ENCODE measurements at places on chromosomes 3 and 15.
A peak's percentile ranks its signal among the peaks of the same experiment; 100 is the strongest.

- no peak for DNase-seq
Measured at GRCh38 chr15:91488452-91488851, 365.1 kb upstream of the SLCO3A1 start.

GRCh38 chr3:47193871-47194859 is 30.3 kb upstream of the SETD2 start:
- DNase-seq = no peak

GRCh38 chr3:9397906-9398699 is 688 bp downstream of the SETD5 start:
- DNase-seq = peak; percentile 66

DNA sequence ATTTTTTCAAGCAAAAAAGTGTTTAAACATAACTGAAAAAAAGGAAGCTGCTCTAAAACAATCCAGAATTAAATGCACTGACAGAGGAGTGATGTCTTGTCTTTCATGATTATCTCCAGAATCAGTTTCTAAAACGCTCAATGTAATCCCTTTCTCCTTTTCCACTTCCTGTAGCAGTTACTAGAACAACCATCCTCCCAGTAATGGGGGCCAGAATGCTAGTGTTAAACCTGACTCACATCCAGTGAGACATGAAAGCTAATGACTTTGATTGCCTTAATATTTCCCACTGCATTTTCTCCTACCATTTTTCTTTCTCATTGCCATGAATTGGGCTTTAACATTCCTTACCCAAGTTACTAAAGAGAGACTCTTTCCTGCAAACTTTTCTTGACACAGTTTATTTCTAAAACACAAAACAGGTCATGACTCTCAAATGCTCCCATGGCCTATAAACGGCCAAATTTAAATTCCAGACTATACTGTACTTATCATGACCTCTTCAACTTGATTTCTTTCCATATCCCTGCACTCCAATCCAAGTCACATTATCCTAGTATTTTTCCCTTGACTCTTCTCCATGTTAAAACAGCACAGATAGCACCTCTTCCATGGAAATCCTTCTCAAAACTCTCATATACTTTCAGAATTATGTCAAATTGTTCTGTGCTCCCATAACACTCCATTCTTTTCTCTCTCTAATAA is 341.4 kb downstream of the NAALADL2 start:
- DNase-seq = no peak

DNA sequence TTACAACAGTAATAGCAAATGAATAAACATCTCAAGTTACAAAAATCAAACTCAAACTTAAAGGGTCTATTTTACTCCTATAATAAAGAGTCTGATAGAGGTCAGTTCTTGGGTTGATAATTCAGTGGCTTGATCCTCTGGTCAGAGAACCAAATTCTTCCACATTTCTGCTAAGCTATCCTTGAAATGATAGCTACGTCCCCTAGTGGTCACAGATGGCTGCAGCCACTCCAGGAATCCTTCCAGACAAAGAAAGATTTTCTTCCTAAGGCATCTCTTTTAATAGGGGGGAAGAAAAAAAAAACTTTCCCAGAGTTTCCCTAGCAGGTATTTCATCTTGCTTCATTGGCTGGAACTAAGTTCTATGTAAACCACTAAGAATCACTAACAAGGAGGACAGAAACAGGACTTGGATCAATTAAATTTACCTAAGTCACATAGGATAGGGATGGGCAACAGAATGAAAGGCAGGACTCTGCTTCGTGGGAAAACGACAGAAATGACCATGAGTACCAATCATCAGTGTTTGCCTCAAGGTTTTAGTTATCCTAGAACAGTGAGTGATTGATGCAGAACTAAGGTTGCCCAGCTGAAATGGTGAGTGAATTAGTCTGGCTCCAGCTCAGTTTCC is 160.7 kb downstream of the STAC start:
- peak; percentile 5 for DNase-seq

DNA sequence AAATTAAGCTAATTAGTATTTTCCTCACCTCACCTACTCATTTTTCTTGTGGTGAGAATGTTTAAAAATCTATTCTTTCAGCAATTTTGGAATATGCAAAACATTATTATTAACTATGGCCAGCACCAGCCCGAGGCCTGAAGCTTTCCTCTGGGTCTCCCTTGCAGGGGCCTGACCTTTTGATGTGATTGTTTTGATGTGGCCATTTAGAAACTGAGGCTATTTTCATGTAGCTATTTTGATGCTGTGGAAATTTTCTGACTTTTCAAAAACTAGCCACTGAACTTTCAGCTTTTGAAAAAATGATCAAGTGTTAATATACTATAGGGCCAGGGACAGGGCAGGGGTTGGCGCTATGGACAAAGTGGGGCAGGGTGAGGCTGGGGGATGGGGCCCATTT is 8.2 kb upstream of the CCR9 start:
- DNase-seq = no peak

DNA sequence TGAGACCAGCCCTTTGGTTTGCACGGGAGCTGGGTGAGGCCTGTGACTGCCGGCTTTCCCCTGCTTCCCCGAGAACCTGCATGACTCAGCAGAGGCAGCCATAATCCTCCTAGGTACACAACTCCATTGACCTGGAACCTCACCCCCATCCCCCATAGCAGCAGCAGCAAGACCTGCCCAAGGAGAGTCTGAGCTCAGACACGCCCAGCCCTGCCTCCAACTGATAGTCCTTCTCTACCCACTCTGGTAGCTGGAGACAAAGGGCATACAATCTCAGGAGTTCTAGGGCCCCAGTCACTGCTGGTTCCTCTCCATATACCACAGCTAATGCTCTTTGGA is 141.0 kb upstream of the ARHGEF26 start:
- DNase-seq = no peak

GRCh38 chr3:196317687-196318467 is at the start of gene DYNLT2B:
Gene DYNLT2B (minus strand): TSS chr3:196318240. CDS start chr3:196318152, 88 bp downstream.
- peak; percentile 90 for DNase-seq

- no peak for DNase-seq
Measured at GRCh38 chr3:120114981-120115380, 20.7 kb upstream of the GSK3B start.

DNA sequence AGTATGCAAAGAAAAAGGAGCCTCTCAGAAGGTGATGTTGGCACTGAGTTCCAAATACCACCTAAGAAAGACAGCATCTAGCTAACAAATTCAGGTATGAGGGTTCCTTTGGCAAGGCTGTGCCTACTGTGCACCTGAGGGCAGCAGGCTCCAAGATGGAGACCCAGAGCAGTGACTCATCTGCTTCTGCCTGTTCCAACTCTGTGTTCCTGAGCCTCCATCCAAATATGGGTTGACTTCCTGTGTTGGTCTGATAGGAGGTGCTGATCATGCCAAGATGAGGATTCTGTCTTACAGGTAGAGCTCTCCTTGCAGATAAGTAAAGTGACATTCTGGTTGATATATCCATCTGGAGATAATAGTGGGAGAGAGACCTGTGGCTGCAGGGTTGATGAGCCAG is 26.0 kb downstream of the SV2B start:
- no peak for DNase-seq

DNA sequence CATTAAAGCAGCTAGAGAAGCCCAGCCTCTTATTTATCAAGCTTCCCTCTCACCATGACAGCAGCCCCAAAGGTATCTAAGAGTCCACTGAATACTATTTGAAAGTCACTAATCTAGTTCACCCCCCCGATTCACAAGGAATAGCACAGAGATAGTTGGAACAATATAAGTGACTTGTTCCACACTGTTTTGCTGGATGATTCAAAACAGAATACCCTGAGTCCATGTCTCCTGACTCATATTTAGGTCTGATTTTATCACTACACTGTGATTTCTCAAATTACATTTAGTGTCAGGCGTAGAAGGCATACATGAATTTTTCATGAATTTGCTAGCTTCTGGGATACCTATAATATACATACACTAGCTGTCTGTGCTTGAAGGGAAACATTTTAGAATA is 18.7 kb upstream of the EOGT start:
- DNase-seq = no peak

GRCh38 chr3:28971156-28971555 is 309.7 kb upstream of the RBMS3 start:
- DNase-seq = no peak

- DNase-seq = no peak
Measured at GRCh38 chr3:33834096-33834453, 35.6 kb downstream of the PDCD6IP start.

DNA sequence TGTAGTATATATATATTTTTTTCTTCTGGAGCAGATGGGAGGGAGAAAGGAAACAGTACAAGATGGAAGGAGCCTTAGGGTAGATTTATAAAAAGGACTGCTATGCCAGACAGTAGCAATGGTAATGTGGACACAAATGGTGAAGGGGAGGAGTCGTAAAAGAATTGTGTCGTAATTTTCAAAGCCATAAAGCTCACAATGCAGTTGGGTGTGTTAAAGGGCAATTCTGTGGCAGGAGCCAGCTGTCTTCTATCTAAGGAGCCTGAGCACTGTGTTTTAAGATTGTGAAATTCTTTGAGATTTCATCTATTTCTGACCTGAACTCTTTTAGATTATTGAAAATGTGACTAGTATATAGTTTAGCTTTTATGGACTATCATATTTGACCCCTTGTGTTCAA is 58.9 kb downstream of the CNOT10 start:
- DNase-seq = no peak

GRCh38 chr15:59457103-59457502 is 19.1 kb downstream of the FAM81A start:
- DNase-seq = no peak

- no peak for DNase-seq
Measured at GRCh38 chr3:74107451-74107850, 482.7 kb upstream of the PDZRN3 start.

DNA sequence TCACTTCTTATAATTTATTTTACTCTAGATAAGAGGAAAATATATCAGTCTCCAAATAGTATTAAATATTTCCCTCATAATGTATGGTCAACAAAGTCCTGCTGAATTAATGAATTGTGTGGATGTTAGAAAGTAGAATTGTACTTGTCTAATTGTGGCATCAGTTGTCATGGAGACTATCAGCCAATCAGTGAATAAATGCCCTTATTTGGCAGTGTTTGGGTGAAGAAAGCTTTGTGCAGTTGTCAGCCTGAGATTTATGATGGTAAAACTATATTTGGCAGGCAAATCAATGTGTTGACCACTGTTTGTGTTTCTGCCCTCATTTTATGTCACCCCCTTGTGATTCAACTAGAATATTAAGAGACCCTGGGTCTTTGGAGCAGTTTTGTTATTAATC is 293.6 kb upstream of the MDFIC2 start:
- DNase-seq = no peak

DNA sequence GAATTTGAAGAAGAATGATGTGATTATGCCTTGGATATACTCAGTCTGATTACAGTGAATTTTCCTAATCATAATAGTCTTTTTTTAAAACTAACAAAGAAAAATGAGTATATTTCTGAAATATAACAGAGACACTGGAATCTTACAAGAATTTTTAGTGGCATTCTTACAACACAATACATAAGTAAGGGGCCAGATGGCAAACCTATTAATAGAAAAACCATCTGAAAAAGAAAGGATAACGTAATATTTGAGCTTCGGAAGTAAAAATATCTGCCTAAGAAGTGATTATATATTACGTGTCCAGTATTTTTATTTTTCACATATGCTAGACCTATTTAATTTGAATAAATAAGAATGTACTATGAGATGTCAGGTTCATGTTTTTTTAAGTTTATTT is 452.8 kb downstream of the NAALADL2 start:
- no peak for DNase-seq

DNA sequence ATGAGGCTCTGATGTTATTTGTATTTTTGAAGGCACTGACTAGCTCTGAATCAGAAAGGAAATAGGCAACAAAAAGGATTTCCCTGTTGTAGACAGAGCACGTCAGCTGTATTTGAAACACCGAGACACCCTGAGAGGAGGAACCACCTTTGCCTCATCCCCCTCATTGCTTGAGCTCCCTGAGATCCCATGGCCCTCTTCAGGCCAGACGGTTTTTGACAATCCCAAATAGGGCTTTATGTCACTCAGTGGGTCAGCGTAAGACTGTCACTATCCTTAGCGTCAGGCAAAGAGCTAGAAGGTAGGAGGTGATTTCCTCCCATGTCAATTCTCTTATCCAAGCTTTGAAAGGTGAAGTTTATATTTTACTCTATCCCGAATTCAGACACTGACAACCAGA is 254.3 kb downstream of the ZNF621 start:
- no peak for DNase-seq

GRCh38 chr3:29057326-29057725 is 223.5 kb upstream of the RBMS3 start:
- no peak for DNase-seq

GRCh38 chr15:59174835-59175831 is 31.5 kb upstream of the LDHAL6B start:
- peak; percentile 51 for DNase-seq

- DNase-seq = no peak
Measured at GRCh38 chr3:196237203-196237602, 20.9 kb downstream of the SLC51A start.

GRCh38 chr3:78907367-78907766 is 860.4 kb downstream of the ROBO1 start:
- no peak for DNase-seq

GRCh38 chr3:49912881-49913281 is 9.2 kb upstream of the MST1R start:
- DNase-seq = no peak

DNA sequence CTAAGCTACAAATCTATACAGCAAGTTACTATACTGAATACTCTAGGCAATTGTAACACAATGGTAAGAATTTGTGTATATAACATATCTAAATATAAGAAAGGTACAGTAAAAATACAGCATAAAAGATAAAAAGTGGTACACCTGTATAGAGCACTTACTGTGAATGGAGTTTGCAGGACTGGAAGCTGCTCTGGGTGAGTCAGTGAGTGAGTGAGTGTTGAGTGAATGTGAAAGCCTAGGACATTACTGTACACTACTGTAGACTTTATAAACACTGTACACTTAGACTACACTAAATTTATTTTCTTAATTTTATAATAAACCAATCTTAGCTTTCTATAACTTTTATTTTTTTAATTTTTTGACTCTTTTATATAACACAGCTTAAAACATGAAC is 123.1 kb downstream of the ZMAT3 start:
- no peak for DNase-seq

- no peak for DNase-seq
Measured at GRCh38 chr3:112127522-112128494, 5.2 kb downstream of the GCSAM start.

GRCh38 chr3:37559461-37559860 is 302.2 kb upstream of the CTDSPL start:
- DNase-seq = peak; percentile 47

GRCh38 chr3:104885214-104885814 is 481.4 kb upstream of the ALCAM start:
- no peak for DNase-seq

DNA sequence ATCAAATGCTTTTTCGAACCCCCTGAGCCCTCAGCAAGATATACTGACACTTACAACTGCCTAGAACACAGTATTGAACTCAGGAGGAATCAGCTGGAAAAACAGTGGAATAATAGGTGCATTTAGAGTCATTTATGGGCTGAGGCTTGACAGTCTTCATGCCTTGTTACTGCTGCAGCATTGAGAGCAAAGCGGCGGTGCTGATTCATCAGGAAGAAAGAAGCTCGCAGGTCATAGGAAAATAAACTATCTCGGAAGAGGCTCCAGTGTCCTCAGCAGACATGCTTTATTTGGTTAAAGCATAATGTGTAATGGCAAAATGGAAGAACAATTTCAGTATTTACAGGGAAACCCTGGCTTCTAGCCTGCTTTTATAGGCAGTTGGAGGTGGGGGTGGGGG is 30.1 kb upstream of the NEO1 start:
- DNase-seq = no peak
